Activated naive CD4-positive, alpha-beta T cell treated with anti-CD3 and anti-CD28 coated beads, Interleukin-2, amount 10 ng/mL, durations not matched to agents 7 days and 5 days (primary cell): ENCODE measurements at places on chromosomes 7 and 10.

DNA sequence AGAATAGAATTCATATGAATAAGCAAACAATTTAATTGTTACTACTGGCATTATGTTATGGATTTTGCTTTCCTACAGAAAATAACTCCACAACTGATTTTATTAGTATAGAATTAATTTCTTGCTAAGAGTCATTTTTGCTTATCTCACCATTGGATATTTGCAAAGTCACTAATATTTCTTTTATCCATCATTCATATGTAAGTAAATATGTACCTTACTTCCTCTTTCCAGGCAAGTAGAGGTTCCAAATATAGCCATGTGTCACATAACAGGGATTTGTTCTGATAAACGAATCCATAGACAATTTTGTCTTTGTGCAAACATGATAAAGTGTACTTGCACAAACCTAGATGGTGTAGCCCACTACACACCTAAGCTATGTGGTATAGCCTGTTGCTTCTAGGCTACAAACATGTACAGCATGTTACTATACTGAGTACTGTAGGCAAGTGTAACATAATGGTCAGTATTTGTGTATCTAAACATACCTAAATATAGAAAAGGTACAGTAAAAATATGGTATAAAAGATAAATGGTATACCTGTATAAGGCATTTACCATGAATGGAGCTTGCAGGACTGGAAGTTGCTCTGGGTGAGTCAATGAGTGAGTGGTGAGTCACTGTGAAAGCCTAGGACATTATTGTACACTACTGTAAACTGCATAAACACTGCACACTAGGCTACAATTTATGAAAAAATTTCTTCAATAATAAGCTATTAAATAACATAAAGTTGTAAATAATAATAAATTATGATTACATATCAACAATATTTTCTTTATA, 18.3 kb downstream of the KLLN start:
- no peak for DNase-seq

DNA sequence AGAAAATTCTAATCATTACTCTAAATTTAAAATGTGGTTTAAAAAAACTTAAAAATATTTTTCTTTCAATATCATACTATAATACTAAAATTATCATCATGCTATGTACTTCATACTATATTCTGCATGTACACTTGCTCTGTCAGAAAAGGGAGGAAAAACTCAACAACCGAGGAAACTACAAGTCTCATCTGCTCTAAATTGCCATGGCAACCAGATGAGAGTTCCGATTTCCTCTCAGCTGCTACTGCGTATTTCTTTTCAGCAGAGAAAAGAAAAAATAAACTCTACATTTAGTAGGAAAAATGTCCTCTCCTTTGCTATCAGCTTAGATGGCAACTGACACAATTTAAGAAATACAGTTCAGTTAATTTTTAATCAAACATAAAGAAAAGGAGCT, 178.9 kb downstream of the SRPK2 start:
- no peak for DNase-seq

DNA sequence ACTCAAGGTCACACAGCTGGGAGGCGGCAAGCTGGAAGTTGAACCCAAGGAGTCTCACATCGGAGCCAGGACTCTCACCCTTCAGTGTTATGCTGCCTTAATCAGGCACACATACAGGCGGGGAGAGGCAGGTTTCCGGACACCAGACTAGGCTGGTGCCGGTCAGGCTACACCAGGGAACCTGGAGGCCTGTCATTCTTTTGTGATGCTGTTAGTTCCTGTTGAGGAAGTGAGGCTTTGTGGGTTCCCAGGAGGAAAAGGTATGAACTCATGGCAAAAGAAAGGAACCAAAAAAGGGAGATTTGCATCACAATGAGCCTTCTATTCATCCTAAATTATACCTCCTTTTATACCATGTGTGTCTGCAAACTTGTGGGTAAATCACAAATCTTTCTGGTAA, 103.8 kb downstream of the TCF7L2 start:
- no peak for DNase-seq

DNA sequence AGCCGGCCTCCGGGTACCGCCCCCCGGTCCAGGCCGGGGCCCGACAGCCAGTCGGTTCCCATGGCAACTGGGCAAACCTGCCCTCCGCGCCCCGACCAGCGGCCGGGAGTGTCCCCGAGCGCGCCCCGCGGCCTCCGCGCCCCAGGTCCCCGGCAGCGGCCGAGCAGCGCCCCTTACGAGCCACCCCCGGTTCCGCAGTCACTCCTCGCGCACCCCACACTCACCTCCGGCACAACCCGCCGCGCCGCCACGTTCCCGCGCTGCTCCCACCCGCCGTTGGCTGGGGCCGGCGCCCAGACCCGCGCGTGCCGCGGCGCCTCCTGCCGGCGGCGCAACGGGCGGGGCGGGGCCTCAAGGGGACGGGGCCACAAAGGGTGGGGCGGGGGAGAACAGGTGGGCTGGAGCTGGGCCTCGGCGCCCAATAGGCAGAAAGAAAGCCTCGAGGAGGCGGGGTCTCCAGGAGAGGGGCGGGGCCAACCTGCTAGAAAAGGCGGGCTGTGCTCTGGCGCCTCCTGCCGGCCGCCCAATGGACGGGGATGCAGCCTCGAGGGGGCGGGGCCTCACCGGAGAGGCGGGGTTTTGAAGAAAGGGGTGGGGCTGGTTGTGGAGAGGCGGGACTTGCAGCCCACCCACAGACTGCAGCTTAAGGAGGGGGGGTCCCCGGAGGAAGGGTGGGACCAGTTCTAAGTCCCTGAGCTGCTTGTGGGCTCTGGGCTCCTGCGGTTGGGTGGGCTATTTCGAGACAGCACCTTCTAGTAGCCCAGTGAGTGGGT, at the start of gene RADIL:
Gene RADIL (minus strand): TSS at position 345 of the 773 bp plus-strand sequence. CDS start 5,577 bp downstream, outside the sequence.
- peak; percentile 91 for DNase-seq

- DNase-seq = no peak
Observed at GRCh38 chr10:63156236-63156635, 23.1 kb downstream of the NRBF2 start.

GRCh38 chr7:44057849-44058758, 7.3 kb downstream of the PGAM2 start:
- DNase-seq = no peak
